ENCODE measurements at places on chromosomes 1 and 21.

DNA sequence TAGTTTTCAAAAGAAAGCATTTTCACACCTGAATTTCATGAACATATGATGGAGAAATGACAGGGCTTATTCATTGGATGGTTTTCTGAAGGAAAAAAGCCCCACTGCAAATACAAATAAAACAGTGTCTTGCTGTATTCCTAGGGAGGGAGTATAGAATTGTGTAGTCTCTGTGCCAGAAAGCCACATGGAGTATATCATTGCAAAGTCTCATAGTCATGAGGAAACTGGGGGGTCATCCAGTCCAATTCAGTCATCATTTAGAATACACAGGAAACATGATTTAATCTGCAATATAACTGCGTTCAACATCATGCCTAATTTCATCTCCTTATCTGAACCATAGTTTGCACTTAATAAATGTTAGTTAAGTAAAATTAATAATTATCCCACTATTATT is 222.3 kb downstream of the NTNG1 start:
- DNase-seq = no peak

- DNase-seq = no peak
Observed at GRCh38 chr1:1062348-1063163, 11.6 kb downstream of the RNF223 start.

- no peak for DNase-seq
Observed at GRCh38 chr1:35191429-35192055, 1.4 kb downstream of the SFPQ start.

GRCh38 chr1:20683614-20684013 is 22.4 kb upstream of the DDOST start:
- DNase-seq = no peak

DNA sequence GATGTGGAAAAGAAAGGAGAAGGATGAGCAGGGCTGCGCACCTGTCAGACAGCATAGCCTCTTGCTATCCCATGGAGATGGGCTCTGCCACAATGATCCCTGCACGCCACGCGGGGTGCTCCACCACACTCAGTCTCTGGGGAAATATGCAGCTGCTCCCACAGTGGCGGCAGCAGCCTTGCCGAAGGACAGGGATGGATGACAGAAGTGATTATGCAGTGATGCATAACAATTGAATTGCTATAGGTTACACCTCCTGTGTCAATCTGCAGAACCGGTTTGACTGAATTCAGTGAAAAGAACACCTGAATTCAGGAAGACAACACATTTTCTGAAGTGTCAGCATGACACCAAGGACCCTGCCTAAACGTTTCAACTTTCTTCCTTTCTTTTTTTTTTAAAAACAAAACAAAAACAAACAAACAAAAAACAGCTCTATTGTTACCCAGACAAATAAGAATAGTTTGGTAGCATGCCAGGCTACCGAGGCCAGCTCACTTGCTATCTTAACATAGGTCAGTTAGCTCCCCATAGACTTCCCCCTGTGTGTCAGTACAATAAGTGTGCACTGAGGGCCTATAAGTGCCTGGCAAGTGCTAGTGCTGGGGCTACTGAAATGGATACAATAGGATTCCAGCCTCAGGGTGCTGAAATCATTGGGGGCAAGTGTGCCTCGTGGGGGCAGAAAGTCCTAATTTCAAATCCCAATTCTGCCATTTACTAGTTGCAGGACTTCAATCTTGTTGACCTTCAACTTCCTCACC is 127.6 kb upstream of the LMO4 start:
- DNase-seq = no peak

Data from renal pelvis (tissue), 12 donors.